H1 (cell line): ENCODE measurements at places on chromosomes 11 and 22. TPM values are rescaled to one million over a fixed set of nuclear protein-coding genes. Genes with fewer than 3 reads are reported as not detected.

ART5 gene
- polyA plus RNA-seq, result 6.0 and 9.1 TPM in 2 replicates

OR56B4 gene
- polyA plus RNA-seq, result not detected in 2 replicates

POU2AF2 gene
- not detected in 2 replicates for polyA plus RNA-seq

KCNJ4 gene
- polyA plus RNA-seq, result 1.4 TPM in 2 replicates

ATXN10 gene
- polyA plus RNA-seq, result 62.5 and 134 TPM in 2 replicates

OR4D9 gene
- polyA plus RNA-seq, result not detected in 2 replicates

SULT4A1 gene
- 11.8 and 19.5 TPM in 2 replicates for polyA plus RNA-seq

APOL3 gene
- 0.11 and 0.12 TPM in 2 replicates for polyA plus RNA-seq

DKK3 gene
- 40.1 and 51.0 TPM in 2 replicates for polyA plus RNA-seq

INPP5J gene
- polyA plus RNA-seq, result 5.4 and 9.1 TPM in 2 replicates

CRYBA4 gene
- polyA plus RNA-seq, result 2.2 and 3.1 TPM in 2 replicates

GPHA2 gene
- 4.4 and 5.4 TPM in 2 replicates for polyA plus RNA-seq

GRCh38 chr11:48103621-48104567 is 112.7 kb upstream of the OR4B1 start:
- DNase-seq, result no peak

- DNase-seq, result no peak
Measured at GRCh38 chr11:30543066-30543465, 43.1 kb downstream of the MPPED2 start.

GRCh38 chr11:116976941-116977570 is 121.2 kb downstream of the SIK3 start:
- DNase-seq, result no peak

- DNase-seq, result peak; percentile 84
Measured at GRCh38 chr11:66347425-66348276, at the start of gene B4GAT1. Gene B4GAT1, minus strand, starts transcription at chr11:66347629. Its CDS starts 84 bp downstream, at chr11:66347545.

DNA sequence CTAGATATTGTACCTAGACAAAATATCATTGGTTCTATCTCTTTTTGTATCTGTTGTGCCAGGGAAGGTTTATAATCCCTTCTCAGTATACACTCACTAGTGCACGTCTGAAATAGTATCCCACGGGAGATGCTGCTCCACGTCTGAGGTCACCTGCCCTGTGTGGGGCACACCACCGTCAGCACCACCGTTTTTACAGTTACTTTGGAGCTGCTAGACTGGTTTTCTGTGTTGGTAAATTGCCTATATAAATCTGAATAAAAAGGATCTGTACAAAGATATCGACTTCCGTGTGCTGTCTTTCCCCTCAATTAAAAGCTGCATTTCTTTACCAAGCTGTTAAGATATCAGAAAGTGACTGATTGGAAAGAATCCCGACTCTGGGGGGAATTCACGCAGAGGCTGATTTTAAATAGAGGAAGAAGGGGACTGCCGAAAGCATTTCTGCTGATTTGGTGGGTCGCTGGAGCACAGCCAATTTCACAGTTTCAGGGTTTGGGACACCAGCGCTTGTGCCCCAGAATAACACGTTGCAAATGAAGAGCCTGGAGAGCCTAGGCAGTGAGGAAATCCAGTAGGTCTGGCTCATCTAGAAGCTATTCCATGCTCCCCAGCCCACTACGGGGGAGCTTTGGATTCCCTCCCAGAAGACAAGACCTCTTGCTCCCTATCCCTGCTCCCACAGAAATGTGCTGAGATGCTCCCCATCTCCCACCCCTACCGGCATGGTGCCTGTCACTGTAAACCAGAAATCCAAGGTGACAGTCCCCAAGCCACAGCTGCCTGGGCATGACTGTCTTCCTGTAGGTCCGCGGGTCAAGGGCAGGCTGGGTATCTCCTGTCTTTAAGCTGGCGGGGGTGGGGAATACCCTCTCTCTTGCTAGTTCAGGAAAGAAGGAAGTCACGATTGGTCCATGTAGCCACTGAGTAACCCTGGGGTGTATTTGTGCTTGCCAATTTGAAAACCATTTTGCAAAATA is 12.7 kb upstream of the MYO18B start:
- DNase-seq, result no peak

GRCh38 chr11:98531576-98531975 is 489.2 kb upstream of the CNTN5 start:
- no peak for DNase-seq

- no peak for DNase-seq
Measured at GRCh38 chr22:48097723-48098122, 1335.3 kb downstream of the TBC1D22A start.

GRCh38 chr11:69290806-69291205 is 3.1 kb upstream of the MYEOV start:
- no peak for DNase-seq

DNA sequence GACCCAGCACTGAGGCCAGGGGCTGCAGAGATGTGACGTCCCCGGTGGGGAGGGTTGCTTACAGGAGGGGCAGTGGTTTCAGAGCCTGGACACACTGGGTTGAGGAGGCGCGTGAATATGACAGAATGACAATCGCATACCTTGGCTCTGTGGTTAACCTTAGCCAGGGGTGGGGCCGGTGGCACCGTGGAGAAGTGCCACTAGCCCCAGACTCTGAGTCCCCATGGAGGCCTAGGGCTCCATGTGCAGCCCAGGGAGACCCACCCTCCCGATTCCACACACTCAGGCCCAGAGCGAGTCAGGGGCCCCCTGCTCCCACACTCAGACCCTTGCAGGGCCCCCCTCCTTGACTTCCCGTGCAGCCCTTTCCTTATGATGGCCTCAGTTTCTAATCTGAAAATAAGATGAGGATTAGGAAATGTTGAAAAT is 3.6 kb upstream of the ACR start:
- DNase-seq, result no peak

- DNase-seq, result no peak
Measured at GRCh38 chr11:34086554-34087283, 18.7 kb upstream of the NAT10 start.

DNA sequence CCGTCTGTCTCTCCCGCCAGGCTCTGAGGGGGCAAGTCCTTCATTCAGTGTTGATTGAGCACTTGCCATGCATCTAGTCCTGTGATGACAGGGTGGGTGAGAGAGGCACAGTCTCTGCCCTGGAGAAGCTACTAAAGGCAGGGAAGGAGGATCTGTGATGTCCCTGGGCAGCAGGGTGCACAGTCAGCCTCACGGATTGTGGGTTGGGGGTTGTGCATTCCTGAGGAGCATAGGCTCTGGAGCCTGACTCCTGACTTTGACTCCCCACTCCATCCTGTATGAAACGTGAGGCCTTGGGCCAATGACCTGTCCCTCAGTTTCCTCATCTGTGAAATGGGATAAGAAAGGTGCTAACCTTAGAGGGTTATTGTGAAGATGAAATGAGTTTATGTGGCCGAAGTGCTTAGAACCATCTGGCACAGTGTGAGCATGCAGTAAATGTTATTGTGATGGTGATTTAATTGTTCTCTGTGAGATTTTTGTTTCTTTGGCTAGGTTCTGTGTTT is 4.7 kb downstream of the SLC22A8 start:
- DNase-seq, result no peak

DNA sequence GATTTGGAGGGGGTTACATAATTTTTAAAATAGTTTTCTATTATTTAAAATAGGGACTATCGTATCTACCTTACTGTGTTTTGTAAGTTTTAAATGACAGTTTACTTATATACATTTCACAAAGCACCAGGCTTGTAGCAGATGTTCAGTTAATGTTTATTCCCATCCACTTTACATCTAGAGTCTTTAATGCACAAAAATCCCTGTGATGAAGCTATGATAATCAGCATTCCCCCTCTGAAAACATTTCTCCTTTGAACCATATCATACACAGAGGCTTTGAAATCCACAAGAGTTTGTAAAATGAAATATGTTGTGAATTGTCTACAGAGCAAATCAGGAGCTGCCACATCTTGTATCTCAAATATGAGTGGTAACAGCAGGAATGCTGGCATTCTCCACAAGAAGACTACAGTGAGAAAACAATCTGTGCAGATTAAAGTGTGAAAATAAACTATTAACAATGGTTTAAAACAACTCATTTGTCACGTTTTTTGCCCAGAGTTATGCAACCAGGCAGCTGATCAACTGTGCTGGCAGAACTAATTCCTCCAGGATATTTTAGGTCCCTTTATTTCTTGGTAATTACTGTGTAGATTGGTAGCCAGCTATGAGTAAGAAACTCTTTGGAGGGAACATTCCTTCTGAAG is 699.1 kb upstream of the ARHGAP42 start:
- no peak for DNase-seq

GRCh38 chr11:11998091-11998781 is 10.2 kb downstream of the DKK3 start:
- DNase-seq, result no peak

DNA sequence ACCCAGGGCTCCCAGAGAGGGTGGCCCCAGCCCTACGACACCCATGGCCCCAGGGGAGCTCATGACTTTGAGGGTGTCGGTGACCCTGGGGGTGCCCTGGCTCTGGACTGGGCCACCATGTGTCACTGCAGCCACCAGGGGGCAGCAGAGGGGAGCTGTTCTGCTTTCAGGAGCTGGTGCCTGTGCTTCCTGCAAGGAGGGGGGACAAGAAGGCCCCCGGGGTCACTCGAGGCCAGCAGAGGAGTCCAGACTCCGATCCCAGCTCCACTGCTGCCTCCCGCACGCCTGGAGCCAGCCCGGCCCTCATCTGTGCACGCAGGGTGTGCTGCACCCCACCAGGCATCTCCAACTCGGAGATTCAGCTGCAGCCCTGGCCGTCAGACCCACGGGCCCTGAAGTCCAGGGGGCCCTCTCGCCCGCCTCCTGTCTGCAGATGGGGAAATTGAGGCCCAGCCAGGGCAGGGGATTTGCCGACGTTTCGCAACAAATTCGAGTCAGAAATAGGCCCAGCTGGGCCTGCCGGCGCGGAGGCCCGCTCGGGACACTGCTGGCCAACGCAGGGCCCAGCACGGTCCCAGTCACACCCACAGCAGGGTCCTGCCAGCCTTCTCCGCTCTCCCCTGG is 29.5 kb upstream of the WNT7B start:
- DNase-seq, result peak; percentile 98

GRCh38 chr11:75479597-75480145 is 46.1 kb downstream of the GDPD5 start:
- no peak for DNase-seq
